Tibial artery (tissue), 4 donors: ENCODE measurements at places on chromosomes 2 and 18.

DNA sequence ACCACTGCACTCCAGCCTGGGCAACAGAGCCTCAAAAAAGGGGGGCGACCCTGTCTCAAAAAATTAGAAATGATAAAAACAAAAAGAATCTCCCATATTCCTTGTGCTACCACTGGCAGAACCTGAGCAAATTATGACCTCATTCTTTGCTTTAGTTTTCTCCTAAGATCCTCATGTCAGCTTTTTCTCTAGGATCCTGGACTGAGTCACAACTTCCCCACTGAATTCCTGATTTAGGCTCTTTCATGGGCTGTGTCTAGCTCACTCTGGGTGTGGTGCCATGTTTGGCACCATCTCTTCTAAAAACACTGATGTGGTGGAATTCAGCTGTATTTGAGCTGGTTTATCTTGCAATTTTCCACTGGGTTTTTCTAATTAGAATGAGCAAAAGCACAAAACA is 37.1 kb downstream of the EXOC6B start:
- DNase-seq = peak; percentile 37

DNA sequence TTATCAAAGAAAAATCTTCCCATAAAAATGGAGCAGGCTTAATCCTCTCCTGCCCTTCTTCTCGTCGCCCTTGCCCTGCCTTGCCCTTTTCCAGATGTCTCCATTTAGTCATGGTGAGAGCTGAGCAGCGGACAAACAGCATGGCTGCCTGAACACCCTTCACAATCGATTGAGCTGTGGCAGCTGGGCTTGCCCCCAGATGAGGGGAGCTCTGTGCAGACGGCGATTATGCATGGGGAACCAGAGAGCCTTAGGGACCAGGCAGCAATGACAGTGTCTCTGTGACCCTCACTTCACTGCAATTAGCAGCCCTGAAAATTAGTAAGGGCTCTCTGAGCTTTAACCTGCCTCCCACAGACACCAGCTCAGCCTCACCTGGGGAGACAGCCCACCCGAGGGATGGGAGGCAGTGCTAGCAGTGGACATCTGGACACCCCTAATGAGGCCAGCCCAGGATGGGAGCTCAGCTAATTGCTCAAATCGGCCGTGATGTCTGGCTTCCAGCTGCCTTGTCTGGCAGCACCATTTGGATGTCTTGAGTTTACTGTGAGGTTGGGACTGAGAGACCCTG is 365.7 kb downstream of the TNS1 start:
- DNase-seq = no peak

DNA sequence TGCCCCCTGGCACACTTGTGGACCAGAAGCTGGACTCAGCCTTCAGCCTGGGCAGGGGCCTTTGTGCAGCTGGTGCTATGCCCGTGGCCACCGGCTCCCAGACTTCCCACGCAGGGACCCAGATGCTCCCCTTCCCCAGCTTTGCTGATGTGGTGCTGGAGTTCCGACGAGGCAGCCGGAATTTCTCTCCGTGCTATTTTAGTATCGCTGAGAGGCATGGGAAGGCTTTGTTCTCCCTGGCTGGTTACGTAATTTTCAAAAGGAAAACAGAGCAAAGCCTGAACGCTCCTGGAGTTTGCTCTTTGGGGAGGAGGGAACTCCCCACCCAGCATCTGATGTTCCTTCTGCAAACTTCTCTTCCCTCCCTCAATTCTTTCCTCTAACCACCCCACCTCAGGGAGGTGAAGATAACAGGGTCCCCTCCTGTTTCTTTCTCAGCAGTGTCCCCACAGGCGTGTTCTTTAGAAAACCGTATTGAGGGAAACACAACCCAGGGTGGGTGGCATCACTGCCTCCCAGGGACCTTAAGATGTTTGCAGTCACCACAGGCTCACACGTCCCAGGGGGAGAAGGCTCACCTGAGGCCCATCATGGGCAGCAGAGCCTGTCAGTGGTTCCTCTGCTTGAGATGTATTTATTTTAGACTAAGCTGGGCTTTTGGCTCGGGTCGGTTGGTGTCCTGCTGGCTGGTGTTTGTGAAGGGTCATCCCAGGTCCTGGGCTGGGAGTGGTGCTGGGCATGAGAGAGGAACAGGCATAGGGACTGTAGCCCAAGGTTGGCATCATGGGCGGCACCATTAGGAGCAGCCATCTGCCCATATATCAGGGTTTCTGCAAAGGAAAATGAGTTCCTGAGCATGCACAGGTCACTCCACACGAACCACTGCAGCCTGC is 95.0 kb downstream of the MAPK4 start:
- DNase-seq = no peak

GRCh38 chr18:35458677-35459441 is 38.9 kb downstream of the INO80C start:
- DNase-seq = no peak

DNA sequence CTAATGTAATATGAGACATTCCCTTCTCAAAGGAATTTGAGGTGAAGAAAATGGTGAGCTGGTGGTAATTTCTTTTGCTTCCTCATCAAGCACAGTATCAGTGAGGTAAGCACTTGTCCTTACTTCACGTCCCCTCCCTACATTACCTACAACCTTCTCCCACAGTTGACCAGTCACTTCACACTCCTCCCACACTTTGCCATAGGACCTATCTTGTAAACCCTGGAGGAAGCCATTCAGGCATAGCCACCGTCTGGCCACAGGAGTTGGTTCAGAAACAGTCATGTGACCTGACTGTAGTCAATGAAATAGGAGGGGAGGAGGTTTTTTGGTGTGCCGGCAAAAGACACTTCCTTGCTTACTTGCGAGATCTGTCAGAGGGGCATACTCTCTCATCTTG is 12.1 kb downstream of the ACOXL start:
- no peak for DNase-seq

- DNase-seq = no peak
These were observed 110.2 kb upstream of the CDH2 start for GRCh38 chr18:28287146-28287545.

DNA sequence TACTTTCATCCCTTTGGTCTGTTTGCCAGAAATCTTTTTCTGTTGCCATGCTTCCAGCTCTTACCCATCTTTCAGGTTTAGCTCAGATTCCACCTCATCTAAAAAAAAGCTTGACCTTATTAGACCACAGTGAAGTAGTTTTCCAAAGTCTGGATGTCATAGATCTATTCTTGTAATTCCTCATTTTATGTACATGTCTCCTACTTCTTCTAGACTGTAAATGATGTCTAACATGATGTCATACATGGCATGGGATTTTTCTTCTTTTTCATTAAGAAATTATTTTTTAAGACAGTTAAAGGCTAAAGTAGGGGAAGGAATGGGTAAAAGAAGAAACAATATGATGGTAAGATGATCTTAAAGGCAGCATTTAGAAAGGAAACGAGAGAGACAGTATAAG is 11.3 kb downstream of the GLS start:
- DNase-seq = no peak

GRCh38 chr18:50410008-50410407 is 35.2 kb downstream of the SKA1 start:
- no peak for DNase-seq

- DNase-seq = no peak
These were observed 142.2 kb downstream of the EPHA4 start for GRCh38 chr2:221429741-221430491.

- DNase-seq = no peak
These were observed 164.3 kb upstream of the ARL4C start for GRCh38 chr2:234661175-234661574.

DNA sequence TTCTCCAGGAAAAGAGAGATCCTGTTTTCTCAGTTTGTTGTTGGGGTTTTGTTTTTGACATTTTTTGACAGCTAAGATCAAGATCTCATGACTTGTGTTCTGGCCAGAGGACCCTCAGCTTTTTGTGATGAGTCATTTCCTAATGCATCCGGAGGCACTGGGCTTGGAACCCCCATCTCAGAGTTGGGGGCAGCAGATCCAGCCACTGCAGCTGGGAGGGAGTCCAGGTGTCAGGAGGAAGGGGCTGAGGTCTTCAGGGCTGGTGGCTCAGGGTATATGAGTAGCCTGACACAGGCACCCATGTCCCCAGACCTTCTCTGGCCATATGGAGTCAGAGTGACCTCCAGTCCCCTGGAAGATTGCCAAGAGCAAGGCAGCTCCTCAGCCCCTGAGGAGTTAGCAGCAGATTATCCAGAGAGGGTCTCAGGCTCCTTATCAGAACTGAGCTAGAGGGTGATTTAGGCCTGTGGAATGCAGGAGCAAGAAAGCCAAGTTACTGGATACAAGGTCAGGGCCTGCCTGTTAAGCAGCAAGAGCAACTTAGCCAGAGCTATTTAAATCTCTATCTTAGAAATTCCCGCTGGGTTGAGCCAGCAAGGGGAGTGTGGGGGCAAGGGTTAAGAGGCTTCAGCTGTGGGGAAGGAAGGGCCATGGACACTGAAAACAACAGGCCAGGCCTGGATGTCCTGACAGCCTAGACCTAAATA is 62.4 kb downstream of the TANC1 start:
- peak; percentile 32 for DNase-seq

GRCh38 chr18:44700652-44701051 is 20.0 kb downstream of the SETBP1 start:
- peak; percentile 81 for DNase-seq

- DNase-seq = no peak
These were observed 302.4 kb upstream of the HS6ST1 start for GRCh38 chr2:128621074-128621473.

DNA sequence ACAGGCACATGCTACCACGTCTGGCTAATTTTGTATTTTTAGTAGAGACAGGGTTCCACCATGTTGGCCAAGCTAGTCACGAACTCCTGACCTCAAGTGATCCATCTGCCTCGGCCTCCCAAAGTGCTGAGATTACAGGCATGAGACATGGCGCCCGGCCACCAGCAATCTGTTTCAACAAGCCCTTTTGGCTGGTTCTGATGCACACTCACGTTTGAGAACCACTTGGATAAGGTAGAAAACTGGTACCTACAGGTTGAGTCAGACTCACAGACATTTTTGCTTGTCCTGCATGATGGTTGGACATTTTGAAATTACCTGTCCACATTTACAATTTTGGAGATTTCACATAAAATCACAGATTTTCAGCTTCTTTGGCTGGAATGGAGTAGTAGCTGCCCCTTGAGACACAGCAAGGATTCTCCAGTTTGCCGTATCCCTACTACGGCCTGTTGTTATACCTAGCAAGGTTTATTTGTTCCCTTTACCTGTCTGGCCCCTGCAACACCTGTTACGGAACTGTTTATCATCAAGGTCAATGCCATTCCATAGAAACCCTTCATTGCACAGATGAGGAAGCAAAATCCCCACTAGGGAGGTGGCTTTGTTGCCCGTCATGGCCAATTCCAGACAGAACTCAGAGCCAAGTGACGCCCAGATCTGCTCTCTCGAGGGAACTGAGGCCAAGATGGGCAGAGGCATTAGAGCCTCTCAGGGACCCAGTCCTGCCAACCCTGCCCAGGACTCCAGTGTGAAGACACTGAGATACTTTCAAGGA is 31.4 kb upstream of the IGFBP2 start:
- DNase-seq = no peak

GRCh38 chr2:12070581-12070980 is 324.1 kb downstream of the LPIN1 start:
- no peak for DNase-seq

DNA sequence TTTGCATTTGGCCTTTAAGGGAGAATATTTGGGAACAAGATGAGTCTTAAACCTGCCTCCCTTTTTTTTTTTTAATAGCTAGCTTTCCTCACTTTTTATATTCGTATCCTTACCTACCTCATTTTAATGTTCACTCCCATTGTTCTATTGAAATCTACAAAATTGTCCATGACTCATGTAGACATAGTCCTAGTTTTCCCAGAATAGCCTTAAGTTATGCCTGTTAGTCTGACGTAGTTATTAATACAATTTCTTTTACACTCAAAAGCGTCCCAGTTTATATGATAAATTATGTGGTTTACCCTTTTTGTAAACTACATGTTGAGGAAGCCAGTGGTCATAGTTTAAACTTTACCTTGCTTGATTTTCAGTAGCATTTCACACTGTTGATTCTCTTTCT is 73.4 kb downstream of the UBR3 start:
- DNase-seq = no peak

GRCh38 chr2:181123798-181124231 is 143.4 kb downstream of the UBE2E3 start:
- no peak for DNase-seq

- DNase-seq = no peak
These were observed 599.4 kb downstream of the XIRP2 start for GRCh38 chr2:167487728-167488127.

DNA sequence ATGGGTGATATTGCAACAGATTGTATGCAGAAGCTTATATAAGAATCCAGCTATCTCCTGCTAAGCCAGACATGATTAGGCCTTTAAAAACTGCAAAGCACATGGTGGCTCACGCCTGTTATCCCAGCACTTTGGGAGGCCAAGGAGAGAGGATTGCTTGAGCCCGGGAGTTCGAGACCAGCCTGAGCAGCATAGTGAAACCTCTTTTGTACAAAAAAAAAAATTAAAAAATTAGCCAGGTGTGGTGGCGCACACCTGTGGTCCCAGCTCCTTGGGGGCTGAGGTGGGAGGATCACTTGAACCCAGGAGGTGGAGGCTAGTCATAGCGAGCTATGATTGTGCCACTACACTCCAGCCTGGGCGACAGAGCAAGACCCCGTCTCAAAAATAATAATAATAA is 204.6 kb downstream of the TNS1 start:
- no peak for DNase-seq

DNA sequence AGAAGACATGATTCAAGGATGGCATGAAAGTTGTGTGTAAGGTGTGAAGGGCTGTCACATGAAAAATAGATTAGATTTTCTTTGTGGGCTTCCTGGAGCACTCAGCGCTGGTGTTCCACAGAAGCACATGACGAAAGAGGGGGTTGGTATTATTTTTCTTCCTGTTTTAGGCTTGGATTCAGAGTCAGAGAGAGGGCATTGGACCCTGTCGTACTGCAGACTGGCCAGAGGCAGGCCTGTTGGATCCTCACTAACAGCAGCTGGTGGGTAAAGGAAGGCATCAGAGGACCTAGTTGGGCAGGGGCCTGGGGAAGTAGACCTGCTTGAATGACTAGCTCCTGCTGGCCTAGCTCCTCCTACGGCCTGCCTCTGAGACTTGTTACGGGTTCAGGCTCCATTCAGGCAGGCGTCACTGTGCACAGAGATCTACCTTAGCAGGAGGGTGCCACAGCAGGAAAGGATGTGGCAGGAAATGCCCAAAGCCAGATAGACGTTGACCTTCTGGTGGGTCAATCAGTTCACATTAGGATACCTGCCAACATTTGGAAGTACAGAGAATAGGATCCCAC is 13.1 kb downstream of the CTLA4 start:
- DNase-seq = no peak

DNA sequence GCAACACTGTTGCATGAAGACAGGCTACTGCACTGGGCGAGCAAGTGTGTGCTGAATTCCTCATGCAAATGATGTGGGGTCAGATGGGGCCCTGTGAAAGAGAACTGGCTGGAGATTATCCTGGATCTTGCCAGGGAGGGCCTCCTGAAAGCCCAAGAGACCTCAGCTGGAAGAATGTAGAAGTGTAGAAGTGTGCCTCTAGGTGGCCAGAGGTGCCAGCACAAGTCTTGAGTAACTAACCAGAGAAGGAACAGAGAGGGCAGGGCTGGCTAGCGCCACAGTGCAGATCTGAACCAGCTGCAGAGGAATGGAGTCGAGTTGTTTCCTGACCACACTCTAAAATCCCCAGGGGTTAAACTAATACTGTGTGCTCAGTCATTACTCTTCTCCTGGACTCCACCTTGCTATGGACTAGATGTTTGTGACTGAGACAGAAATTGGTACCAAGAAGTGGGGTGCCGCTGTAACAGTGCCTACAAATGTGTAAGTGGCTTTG is 399.3 kb downstream of the LRATD1 start:
- no peak for DNase-seq
